Colonic mucosa (tissue), 4 donors: ENCODE measurements at places on chromosomes 7 and 10.

GRCh38 chr10:4622384-4622783 lies 203.6 kb upstream of the AKR1E2 start:
- DNase-seq: no peak

DNA sequence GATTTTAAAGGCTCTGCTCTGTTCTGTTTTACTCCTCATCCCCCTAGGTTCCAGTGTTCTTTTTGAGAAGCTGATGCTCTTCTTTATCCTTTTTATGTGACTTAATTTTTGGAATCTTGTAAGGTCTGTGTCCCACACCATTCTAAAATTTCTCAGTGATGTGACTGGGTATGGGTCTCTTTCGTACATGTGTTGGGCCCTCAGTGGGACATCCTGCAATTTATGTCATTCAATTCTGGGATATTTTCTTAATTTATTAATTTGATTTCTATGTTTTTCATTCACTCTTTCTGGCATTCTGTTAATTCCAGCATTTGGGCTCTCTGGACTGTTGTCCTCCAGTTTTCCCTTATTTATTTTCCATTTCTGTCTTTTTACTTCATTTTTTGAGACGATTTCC lies 19.4 kb downstream of the CCDC126 start:
- DNase-seq: no peak

DNA sequence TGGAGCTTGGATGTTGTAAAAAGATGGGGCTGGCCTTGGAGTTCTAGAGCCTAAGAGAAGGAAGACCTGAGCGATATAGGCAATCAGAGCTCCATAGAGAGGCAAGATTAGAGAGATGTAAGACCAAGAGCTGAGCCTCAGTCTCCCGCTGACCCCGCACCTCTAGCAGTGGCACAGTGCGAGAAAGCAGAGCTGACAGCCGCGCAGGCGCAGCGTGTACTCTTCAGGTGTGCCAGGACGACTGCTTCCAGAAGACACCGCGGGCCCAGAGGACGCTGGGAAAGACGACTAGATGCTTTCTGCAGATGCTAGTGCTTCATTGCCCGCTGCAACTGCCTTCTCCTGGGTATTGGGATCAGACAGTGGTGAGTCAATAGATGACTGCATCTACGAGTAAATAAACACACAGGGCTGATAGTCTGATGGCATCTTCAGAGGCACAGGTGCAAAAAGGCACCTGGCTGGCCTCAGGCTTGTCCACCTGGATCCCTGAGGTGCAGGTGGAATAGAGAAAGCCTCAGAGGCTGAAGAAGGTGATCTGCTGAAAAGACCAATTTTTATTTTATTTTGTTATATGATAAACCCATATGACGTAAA lies 38.1 kb upstream of the CCDC6 start:
- DNase-seq: no peak

GRCh38 chr7:117110480-117111315 lies 157.4 kb downstream of the ST7 start:
- no peak for DNase-seq

GRCh38 chr10:12434277-12434676 lies 84.9 kb downstream of the CAMK1D start:
- DNase-seq: no peak

- DNase-seq: no peak
Observed at GRCh38 chr7:159062569-159062968, 82.1 kb downstream of the VIPR2 start.

DNA sequence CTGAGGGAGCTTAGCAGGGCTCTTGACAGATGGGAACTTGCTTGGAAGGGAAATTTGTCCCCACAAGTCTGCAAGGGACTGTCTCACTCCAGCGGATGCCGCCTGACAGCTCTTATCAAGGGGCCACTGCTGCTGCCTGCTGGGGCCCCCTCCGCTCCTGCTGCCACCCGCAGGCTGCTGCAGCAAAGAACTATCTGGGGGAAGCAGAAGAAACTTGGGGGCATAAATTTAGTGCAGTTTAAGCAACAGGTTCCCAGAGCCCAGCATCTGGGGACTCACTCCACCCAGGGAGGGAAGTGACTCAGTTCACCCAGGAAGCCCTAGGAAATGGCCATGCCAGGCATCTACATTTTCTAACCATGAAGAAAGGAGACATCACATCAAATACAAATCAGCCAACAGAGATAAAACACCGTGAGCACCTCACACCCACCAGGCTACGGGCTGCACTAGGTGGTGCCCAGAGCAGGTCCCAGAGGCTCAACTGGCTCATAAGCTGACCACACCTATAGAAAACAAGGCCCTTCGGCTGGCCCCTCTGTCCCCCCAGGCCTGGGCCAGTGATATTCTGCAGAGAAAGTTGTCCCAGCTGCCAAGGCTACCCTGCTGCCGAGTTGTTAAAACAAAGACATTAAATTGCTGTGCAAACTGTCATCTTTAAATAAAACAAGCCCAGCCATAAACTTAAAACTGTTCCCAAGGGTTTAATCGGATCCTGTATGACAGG lies 3.7 kb downstream of the RGS10 start:
- no peak for DNase-seq

GRCh38 chr10:72335394-72336258 lies 19.1 kb downstream of the DNAJB12 start:
- peak; percentile 42 for DNase-seq

GRCh38 chr10:31578951-31579350 lies 259.9 kb downstream of the ZEB1 start:
- DNase-seq: no peak

- peak; percentile 24 for DNase-seq
Observed at GRCh38 chr10:71378336-71379117, 18.2 kb upstream of the CDH23 start.

DNA sequence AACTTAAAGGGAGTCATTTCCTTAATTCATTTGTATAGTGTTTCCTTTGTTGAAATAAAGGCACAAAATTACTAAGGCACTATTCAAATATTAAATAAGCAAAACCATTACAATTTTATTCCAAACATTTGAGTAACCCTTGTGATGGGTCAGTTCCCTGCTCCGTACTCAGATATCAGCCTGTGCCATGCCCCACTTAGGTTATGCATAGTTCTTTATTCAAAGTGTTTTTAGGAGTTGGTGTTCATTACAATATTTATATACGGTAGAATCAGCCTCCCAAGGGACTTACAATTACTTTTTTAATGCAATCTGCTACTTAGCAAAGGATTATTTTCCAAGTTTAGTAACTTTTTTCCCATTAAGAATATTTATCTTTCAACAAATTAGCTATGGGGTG lies 119.3 kb upstream of the SEMA3D start:
- no peak for DNase-seq

- peak; percentile 34 for DNase-seq
Observed at GRCh38 chr10:132360766-132361447, 28.9 kb downstream of the LRRC27 start.

GRCh38 chr10:62059217-62059920 lies 157.9 kb downstream of the ARID5B start:
- DNase-seq: no peak

- peak; percentile 75 for DNase-seq
Observed at GRCh38 chr7:28922624-28923331, 35.4 kb downstream of the TRIL start.

DNA sequence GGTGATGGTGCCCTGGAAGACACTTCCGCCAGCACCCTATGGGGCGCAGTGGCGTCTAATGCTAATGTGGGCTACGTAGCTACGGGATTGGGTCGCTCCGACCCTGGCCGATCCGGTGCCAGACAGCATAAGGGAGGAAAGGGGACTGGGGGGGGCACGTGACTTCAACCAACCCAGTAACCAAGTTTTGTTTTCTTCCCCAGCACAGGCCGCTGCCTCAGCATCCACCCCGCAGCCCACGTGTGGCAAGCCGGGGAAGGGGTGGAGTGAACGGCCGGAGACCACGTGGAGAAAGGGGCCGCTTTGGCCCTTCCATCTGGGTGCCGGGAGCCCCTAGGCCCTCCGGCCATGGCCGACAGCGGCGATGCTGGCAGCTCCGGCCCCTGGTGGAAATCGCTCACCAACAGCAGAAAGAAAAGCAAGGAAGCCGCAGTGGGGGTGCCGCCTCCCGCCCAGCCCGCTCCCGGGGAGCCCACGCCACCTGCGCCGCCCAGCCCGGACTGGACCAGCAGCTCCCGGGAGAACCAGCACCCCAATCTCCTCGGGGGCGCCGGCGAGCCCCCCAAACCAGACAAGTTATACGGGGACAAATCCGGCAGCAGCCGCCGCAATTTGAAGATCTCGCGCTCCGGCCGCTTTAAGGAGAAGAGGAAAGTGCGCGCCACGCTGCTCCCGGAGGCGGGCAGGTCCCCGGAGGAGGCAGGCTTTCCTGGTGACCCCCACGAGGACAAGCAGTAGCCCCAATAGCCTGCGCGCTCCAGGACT lies 2.5 kb downstream of the PRR15 start:
- DNase-seq: peak; percentile 62

- no peak for DNase-seq
Observed at GRCh38 chr7:123075838-123076467, 80.5 kb upstream of the TAS2R16 start.

DNA sequence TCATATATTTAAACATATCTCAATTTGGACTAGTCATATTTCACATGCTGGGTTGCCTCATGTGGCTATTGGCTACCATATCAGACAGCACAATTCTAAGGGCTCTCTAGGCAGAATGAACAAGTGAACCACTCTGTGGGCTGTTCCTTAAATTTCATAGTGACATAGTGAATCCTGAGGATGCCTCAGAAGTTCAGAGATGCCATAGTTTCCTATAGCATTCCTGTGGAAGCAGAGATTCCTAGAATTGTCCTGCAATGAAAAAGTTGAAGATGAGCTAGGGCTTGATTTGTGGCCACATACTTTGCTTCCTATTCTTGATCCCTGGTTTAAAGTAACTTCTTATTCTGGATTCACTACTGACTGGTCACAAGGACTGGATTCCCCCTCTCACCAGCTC lies 35.6 kb downstream of the MKX start:
- DNase-seq: no peak

DNA sequence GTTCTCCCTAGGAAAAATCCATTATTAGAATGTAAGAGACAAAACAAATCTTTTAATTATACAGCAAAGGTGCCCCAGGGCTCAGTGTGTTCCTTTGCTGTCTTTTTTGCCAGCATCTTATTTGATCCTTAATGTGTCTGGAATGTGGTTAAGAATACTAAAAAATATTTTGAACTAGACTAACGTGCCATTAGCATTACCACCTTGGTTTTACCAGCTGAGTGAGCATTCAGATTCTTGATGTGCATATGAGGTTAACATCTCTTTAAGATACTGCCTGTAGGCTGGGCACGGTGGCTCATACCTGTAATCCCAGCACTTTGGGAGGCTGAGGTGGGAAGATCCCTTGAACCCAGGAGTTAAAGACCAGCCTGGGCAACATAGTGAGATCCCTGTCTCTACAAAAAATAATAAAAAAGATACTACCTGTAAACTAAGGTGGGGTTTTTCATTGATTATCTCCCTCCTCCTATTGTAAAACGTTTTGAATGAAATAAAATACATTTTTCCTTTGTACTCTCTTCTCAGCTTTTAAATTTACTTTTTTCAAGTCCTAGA lies 96.6 kb downstream of the CCNY start:
- DNase-seq: no peak

GRCh38 chr10:91796331-91797047 lies 1.7 kb upstream of the TNKS2 start:
- peak; percentile 70 for DNase-seq

DNA sequence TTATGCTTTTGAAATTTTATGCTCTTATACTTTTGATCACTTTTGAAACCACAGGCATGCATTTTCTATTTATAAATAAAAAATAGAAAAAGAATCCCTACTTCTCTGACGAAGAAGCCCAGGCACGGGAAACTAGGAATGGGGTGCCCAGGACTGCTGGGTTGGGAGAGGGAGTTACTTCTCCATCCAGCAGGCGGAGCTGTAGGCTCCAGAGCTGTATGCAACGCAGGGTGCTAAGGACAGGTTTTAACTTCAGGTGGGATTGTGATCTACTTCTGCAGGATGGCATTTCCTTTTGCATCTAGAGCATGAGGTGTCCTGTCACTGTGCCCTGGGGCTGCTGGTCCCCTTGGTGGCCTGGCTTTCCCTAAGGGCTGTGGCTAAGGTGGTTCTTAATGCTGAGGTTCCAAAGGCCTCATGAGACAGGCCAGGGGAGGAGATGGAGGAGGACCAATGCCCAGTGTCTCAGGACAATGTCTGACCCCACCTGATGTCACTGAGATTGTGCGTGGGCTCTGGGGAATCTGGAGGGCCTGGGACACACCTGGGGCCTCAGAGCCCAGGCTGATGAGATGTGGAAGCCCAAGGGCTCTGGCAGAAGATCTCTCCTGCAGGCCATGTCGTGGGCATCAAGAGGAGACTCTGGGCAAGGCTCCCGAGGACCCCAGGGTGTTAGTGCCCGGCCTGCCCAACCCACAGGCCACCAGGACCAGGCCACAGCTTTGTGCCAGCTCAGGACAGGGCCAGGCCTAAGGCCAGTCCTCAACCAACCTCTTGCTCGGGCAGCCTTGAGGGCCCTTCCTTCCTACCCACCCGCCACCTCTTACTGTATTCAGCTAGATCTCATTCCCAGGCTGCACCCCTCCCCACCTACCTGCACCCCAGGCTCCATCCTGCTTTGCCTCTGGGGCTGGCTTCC lies 507 bp downstream of the CCDC201 start:
- no peak for DNase-seq

- DNase-seq: no peak
Observed at GRCh38 chr10:58023341-58024073, 244.2 kb downstream of the IPMK start.

DNA sequence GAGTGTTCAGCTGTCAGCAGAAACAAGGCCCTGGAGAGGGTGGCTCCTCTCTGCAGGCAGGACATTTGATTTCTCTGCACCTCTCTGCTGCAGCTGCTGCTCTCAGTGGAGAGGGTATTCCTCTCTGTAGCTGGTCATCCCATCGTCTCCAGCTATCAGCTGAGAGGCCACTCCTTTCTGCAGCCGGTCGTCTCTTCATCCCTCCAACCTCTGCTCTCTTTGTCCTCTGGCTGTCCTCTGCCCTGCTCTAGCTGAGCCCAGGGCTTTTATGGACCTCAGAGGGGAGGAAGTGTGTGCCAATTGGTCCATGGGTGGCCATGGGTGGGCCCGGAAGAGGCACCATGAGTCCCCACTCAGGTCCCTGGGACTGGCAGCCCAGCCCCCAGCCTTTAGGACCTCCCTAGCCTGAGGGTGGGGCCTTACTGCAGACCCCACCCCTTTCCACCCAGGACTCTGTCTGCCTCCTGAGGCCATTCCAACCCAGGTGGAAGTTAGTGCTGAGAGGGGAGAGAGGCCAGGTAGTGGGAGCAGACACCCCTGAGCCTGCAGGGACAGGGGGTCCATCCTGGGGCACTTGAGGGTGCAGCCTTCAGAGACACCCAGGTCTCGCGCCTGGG lies 26.2 kb upstream of the CDCA7L start:
- no peak for DNase-seq

- DNase-seq: no peak
Observed at GRCh38 chr7:46109437-46109836, 188.4 kb upstream of the IGFBP3 start.

DNA sequence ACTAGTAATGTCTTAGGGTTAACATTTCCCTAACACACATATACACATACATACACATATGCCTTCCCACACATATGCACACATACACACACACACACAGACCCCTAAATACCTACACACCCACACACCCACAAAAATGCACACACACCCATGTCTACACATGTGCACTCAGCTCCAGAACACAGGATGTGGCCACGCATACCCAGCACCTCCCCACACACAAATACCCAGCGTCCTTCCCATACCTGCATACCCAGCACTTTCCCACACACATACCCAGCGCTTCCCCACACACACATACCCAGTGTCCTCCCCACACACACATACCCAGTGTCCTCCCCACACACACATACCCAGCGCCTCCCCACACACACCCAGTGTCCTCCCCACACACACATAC lies 534.9 kb downstream of the DNAJB6 start:
- no peak for DNase-seq

GRCh38 chr7:25707768-25708620 lies 444.0 kb upstream of the NFE2L3 start:
- DNase-seq: no peak
